HEK293T (cell line): ENCODE measurements at places on chromosomes 3 and 15.

DNA sequence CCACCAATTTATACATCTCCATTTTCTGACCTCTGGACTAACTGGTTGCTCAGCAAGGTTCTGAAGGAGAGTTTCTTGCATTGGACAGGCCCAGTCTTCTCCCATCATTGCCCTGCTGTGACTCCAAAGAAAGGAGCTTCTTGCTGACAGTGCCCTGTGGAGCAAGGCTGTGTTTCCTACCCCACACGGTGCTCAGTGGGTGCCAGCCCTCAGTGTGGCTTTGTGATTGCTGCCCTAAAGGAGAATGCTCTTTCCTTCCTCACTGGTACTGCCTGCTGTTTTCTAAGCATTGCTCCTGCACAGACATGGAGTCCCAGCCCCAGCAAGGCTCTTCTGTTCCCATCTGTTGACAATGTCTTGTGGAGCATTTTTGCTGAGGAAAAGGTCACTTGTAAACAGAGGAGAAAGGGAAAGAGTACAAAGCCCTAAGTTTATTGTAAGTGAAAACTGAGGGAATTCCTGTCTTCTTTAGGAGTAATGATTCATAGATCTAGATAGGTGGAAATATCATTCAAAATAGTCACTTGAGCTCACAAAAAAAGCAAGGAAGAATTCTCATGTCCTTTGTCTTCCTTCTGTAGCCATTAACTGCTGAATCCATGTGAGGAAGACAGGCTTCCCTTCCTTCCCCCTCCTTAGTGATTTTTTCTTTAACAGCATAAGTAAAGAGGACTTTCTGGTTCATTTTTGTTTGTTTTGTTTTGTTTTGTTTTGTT, 62.9 kb downstream of the HMG20A start:
- DNase-seq, result no peak

DNA sequence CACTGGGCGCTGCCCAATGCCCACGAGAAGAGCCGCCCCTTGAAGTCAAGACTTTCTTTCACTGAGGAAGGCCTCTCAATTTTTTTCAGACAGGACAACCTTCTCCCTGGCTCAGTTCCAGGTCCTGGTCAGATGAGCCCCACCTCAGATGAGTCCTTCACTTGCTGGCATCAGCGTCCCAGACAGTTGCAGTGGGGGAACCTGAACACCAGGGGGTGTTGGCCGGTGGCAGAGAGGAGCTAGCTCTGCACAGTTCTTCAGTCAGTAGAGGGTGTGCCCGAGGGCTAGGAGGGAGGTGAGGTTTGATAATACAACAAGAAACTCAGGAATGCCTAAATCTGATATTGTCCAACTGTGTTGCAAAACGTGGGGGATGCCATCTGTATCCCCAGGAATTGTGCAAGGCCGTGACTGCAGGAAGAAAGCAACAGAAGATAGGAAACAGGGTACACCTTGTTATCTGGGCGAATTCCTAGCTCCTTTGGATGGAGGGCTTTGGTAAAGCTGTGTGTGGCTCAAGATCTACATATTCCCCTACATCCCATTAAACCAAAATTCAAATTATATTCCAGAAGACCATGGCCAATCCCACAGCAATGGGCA, 34.3 kb downstream of the CCR3 start:
- peak; percentile 53 for DNase-seq

- DNase-seq, result no peak
These were observed 78.8 kb downstream of the EOMES start for GRCh38 chr3:27643355-27643754.

DNA sequence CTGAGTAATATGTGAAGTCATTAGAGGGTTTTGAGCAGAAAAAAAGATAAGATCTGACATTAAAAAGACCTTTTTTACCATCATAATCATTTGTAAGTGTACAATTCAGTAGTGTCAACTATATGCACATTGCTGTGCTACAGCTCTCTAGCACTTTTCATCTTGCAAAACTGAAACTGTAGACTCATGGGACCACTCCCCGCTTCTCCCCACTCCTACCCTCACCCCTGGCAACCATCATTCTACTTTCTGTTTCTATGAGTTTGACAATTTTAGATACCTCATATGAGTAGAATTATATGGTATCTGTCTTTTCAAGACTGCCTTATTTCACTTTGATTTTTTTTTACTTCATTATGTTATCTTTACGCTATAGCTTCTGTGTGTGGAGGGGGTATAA, 112.8 kb downstream of the NSUN3 start:
- no peak for DNase-seq

DNA sequence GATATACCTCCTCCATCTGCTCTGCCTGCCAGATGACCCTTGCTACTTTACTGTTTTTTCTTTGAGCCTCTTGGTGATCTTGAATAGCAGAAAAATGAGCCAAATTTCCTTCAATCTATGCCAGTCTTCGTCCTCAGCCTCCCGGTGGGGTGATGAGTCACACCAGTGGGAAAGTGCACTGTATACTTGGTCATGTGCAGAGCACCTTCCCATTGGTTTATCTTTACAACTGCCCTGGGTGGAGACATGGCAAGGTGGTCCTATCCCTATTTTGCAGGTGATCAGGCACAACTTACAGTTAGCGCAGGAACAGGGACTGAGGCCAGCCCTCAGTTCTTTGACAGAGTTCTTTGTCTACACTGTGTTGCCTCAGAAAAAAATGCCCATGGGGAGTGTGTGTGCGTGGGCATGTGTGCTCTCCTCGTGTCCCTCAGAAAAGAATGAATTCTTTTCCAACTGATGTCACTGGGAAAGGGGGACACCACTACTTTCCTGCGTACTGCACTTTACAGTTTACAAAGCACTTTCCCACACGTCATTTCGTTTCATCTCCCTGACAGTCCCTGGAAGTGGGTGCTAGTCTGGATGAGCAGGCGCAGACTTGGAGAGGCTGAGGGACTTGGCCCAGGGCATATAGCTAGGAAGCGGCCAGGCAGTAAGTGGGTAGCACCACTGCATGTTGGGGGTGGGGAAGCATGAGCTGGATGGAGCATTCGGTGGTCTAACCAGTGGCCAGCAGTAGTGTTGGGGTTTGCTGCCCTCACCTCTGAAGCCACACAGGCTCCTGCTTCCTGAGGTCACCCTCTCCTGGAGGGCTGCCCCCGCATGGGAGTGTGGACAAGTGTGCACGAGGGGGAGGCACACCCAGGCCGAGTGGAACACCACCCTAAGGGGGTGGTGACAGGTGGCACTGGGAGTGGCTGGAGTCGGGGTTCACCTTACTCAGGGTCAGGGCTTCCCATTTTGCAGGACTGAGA, 24.1 kb downstream of the SMAD3 start:
- no peak for DNase-seq

DNA sequence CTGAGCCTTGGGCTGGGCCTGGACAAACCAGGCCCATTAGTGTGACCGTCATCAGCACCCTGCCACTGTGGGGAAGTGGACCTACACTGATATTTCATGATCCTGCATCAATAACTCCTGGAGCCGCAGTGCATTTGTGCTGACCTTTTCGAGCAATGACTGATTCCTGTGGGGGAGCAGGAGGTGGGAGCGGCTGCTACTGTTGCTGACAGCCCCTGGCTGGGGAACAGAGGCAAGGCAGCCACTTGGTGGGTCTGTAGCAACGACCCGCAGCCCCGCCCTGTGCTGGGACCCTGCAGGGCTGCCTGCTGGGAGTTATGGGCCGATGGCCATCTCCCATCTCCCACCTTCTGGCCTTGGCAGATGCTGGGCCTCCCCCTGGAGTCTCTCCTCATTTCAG, 42.1 kb downstream of the CCDC33 start:
- DNase-seq, result no peak

DNA sequence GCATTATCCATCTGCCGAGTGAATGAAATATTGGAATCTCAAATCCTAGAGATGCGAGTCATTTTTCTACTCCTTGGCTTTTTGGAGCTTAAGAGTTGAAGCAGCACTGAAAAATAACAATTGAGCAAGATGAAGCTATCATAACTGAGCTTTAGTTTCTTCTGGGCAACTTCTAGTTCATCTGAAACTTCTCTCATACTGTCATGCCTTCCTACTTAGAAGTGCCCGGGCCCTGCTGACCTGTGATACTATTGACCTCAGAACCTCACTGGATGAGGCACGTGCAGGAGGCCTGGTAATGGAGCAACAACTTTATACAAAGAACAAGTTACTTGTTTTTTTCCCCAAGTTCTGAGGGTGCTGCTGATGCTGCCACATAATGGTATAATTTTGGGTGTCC, 48.5 kb upstream of the P3H2 start:
- DNase-seq, result no peak

GRCh38 chr3:142846779-142847577, 41.9 kb downstream of the PCOLCE2 start:
- DNase-seq, result no peak

DNA sequence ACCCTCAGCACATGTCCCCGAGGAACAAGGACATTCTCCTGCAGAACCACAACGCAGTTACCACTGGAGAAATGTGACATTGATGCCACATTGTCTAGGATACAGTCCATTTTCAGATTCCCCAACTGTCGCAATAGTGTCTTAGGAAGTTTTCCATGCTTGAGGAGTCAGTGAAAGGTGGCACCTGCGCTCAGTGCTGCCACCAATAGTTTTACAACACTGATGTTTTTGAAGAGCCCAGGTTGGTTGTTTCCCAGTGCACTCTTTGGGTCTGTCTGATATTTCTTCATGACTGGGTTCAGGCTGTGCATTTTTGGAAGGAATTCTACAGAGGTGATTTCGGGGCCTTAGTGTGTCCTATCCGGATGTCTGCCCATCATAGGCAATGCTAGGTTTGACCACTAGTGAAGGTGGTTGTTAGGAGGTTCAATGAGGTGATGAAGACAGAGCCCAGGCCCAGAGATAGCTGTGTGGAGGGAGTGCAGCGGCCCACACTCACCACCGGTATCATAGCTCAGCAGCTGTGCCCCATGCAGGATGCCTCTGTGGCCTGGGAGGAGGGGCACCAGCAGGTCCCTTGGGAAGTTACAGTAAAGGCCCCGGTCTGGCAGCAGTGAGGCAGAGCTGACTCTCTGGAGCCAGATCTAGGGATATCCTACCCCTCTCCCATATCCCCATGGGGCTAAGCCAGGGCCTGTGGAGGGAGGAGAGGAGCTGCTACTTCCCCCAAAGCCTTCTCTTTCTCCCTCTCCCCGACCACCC, 96.6 kb downstream of the DNAJB8 start:
- no peak for DNase-seq

DNA sequence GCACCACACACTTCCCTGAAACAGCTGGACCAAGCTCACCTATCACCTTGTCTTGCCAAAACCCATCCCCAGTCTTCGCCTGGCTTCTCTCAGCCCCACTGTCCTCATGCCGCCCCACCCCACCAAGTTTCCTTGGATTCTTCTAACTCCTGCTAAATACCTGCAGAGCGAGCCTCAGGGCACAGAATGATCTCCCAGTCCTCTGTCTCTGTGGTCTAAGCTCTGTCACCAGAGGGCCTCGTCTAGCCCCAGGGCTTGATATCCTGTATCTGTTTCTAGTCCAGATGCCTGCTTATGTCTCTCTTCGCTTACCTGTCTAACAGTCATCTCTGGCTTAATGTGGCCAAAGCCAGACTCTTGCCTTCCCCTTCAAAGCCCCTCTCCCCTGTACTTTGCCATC, 9.7 kb downstream of the CCDC12 start:
- no peak for DNase-seq

GRCh38 chr15:93486407-93487117, 397.6 kb upstream of the RGMA start:
- DNase-seq, result no peak

GRCh38 chr3:151925419-151925818, 52.0 kb downstream of the SUCNR1 start:
- DNase-seq, result no peak

GRCh38 chr15:75224281-75224680, 22.6 kb downstream of the C15orf39 start:
- DNase-seq, result no peak

DNA sequence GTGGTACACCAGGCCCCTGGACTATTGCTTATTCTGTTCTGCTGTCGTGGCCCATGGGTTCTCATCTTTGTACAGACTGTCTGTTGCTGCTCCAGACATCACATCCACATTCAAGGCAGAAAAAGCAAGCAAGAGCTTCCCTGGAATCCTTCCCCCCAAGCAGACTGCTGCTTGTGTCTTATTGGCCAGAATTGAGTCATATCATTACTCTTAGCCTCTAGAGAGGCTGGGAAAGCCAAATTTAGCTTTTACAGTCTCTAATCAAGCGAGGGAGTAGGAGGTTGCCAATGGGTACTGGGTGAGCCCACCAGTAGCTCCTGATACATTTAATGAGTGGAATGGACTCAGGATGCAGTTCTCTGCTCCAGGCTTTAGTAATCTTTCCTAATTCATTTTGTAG, 39.4 kb downstream of the RAB6B start:
- DNase-seq, result no peak

DNA sequence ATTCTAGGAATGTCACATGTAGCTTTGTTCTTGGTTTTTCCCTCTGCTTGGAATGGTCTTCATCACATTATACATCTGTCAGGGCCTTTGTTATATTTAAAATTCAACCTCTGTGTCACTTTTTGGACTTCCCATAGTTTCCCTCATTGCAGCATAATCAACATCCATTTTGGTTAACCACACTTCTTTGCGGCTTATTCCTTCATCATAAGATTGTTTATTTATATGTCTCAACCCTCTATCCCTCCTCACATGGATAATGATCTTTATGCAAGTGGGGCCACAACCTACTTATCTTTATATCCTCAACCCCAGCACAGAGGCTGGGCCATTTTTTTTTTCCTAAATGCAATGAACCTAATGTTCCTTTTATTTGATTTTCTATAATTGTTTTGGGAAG, 260.0 kb upstream of the THBS1 start:
- no peak for DNase-seq

GRCh38 chr15:98868564-98868963, 139.0 kb downstream of the PGPEP1L start:
- DNase-seq, result no peak

DNA sequence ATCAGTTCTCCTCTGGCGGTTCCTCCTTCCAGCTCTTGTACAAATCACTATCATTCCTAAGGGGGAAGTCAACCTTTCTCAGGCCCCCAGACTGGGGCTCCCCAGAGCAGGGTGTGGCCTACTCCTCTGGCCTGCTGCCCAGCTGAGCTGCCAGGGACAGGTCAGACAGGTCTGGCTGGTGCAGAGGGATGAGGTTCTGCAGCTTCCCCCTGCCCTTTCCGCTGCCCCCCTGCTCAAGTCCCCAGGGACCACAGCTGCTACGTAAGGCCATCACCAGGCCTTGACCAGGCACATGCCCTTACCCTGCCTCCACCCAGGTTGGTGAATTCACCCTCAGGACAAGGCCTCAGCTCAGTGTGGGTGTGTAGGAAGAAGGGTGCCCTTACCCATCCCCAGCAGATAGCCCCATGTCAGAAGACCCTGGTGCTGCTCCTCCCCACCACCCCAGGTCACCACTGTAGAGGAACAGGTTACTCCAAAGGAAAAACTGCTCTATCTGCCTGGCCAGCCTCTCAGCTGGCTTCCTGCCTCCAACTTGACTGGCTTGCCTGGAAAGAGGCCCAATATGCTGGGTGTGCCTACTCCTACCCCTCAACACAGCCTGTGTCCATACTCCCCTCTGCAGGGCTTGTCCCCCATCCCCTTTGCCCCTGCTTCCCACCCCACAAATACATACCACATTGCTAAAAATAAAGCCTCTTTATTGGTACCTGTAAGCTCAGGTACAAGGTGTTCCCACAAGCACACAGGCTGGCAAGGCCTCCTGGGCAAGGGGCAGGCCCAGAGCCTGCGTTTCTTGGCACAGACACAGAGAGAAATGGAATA, 12.0 kb downstream of the CSRNP1 start:
- no peak for DNase-seq
